ENCODE measurements at places on chromosomes 2 and 18.

GRCh38 chr2:43251171-43251731, 24.8 kb upstream of the ZFP36L2 start:
- DNase-seq = no peak

- no peak for DNase-seq
Measured at GRCh38 chr2:122236152-122236874, 480.9 kb downstream of the TSN start.

DNA sequence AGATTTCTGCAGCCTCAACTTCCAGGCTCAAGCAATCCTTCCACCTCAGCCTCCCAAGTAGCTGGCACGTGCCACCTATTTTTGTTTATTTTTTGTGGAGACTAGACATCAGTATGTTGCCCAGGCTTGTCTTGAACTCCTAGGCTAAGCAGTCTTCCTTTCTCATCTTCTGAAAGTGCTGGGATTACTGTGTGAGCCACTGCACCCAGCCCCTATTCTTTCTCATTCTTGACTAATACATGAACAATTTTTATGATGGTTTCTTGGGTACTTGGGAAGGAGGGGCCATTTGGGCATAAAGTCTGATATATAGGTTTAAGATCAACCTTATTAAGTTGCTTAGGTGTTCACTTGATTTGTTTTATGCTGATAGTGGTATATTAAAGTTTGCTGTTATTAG, 26.2 kb downstream of the EPC2 start:
- DNase-seq = no peak

DNA sequence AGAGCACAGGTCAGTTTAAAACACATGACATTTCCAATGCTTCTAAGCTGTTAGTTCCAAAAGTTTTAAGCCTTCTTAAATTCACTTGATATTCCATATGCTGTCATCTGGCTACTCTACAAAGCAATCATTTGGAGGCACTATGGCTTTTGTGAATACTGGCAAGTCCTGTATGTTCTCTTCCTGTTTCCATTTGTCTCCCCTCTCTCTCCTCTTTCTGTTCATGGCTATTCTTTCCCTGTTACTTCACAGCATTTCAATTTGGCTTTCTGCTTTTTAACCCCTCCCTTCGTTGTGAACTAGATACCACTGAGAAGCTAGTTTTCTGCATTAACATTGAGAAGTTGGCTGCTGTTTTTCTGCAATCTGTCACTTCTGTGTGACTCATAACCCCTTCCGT, 1337.2 kb upstream of the CELF4 start:
- DNase-seq = no peak

- DNase-seq = no peak
Measured at GRCh38 chr2:19462256-19462645, 103.8 kb upstream of the OSR1 start.

- DNase-seq = no peak
Measured at GRCh38 chr2:36565712-36566111, 32.3 kb downstream of the FEZ2 start.

- no peak for DNase-seq
Measured at GRCh38 chr2:118339386-118339785, 251.1 kb downstream of the INSIG2 start.

DNA sequence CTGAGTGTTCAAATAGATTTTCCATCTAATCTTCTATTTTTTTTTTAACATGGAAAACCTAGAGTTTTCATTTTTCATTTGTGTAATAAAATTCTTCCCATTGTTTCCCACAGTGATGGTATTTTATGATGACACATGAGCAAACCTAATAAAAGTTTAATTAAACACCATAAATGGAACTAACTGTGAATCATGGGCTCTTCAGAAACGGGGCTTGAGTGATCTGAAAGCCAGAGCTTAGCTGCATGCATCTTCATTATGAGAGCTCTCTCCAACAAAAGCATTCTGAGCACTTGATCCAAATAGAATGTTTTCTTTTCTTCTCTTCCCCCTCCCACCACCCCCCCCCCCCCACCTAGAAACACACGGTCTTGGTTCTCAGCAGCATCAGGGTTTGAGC, 82.1 kb upstream of the REV1 start:
- DNase-seq = no peak

GRCh38 chr2:80525152-80525551, 220.6 kb upstream of the LRRTM1 start:
- DNase-seq = no peak

DNA sequence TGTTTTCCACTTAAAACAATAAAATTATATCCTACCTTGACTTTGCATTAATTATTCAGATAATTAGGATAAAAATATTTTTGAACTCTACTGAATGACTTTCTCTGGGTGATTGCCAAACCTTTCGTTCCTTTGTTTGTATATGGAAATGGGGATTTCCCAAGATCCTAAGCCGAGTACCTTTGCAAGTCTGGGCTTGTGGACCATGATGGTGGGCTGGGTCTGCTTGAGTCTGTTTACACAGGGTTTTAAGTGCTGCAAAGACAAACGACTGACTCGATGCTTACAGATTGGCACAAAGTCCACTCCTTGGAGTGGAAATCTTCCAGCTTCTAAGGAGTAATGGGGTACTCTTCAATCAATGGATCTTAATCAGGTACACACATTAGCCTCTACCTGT, 659.5 kb downstream of the TSN start:
- no peak for DNase-seq

- no peak for DNase-seq
Measured at GRCh38 chr18:66655407-66655806, 51.5 kb upstream of the CDH19 start.

- no peak for DNase-seq
Measured at GRCh38 chr18:3499501-3499900, 49.5 kb downstream of the TGIF1 start.

DNA sequence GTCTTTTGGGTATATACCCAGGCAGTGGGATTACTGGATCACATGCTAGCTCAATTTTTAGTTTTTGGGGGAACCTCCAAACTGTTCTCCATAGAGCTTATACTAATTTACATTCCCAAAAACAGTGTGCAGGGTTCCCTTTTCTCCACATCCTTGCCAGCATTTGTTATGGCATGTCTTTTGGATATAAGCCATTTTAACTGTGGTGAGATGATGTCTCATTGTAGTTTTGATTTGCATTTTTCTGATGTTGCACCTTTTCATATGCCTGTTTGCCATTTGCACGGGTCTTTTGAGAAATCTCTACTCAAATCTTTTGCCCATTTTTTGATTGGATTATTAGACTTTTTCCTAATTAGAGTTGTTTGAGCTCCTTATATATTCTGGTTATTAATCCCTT, 8.0 kb downstream of the FASTKD1 start:
- DNase-seq = no peak

DNA sequence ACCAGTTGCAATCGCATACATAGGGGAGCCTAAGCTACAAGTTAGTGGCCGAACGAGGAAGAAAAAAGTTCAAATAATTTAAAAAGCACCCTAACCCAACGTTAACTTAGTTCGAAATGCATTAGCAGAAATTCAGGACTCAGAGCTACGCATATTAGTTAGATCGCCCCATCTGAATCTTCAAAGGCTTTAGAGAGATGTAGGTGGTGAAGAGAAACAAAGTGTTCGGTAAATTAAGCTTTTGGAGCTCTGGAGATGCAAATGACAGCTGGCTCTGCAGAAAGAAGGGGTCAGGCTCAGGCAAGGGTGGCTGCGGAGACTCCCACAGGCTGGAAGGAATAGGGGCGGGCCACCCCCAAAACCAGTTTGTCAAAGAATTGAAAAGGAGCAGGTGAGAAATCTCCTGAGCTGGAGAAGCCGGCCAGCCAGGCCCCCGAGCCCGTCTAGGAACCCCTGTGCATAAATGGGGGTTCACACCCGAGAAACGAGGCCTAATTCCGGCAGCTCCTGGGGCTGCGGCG, 621 bp downstream of the TXNL1 start:
- DNase-seq = no peak

DNA sequence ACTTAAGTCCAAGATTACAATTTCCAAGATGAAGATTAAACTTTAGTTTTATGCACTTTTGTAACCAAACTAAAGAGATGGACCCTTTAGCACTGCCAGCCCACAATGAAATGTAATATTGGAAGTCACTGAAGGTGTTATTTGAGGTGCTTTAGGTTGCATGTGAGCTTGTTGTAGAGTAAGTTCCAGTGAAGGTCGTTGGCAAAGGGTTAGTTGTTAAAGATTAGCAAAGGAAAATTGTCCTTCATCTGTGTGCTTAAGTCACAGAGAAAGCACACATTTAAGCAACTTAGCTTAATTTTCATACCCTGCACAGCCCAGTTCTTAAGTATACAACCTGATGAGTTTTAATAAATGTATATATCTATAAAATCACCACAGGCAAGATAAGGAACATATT, 46.7 kb downstream of the MGAT5 start:
- no peak for DNase-seq

DNA sequence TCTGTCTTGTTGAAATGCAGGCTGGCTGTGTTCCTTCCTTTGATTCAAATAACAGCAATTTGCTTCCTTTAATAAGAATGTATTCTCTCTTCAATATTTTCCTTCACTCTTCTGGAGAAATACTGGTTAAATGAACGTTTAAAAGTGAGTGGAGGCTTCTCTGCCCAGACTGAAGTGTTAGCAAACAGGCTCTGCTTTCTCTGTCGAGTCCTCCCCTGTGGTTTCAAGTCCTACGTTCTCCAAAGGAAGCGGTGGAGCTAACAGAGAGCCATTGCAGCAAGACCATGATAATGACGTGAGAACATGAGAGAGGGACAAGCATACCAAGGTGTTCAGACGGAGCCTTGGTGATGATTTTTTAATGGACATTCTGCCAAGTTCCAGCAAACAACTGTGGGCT, 26.2 kb upstream of the PID1 start:
- no peak for DNase-seq

DNA sequence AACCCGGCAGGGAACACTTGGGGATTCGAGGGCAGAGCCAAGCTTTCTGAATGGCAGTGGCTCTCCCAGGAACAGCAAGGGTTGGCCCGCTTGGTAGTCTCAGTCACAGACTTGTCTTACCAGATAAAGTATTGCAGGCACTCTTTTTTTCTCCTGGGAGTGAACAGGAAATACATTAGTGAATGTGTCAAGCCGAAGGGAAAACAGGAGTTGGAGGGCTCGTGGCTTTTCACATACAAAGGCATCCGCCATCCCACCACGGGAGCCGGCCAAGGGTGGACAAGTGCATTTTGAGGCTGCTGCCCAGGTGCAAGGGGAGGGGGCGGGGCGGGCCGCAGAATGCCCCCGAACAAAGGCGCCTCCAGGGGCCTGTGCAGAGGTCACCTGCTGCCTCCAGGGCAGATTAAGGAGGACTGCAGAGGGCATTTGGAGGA, 163.3 kb upstream of the SIX3 start:
- DNase-seq = no peak

DNA sequence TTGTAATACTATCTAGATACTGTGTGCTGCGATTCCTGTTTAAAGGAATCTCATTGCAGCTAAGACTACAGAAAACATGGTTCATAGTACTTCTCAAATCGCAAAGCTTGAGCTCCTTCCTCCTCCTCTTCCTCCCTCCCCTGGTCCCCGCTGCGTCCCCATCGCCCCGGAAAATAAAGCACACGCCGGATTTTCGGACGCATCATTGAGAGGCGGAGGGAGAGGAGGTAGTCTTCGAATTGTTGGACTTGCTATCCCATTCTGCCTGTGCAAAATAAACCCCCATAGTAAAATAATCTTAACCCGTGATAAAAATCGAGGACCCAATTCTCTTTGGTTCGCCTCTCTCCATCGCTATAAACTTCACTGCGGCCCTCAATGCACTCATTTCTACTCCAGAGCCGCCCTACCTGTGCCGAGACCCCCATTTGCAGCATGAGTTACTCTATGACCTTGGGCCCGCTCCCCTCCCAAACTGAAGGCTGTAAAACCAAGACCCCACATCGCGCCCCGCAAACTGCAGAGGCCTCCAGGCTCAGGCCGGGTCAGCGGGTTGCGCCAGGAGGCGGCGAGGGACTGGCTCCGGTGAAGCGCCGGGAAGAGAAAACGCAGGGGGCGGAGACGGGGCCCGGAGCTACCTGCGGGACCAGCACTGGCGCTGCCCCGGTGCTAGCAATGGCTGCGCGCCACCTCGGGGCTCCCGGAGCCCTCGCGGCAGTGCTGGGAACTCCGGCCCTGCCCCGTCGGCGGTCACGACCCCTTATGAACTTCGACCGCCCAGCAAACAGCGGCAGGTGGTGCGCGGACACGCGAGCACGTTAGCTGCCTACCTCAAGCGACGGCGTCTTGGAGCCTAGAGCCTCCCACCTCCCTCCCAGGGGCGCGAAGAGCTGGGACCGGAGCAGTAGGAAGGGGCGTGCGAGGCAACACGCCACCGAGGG, 649 bp downstream of the ESCO1 start:
- no peak for DNase-seq

DNA sequence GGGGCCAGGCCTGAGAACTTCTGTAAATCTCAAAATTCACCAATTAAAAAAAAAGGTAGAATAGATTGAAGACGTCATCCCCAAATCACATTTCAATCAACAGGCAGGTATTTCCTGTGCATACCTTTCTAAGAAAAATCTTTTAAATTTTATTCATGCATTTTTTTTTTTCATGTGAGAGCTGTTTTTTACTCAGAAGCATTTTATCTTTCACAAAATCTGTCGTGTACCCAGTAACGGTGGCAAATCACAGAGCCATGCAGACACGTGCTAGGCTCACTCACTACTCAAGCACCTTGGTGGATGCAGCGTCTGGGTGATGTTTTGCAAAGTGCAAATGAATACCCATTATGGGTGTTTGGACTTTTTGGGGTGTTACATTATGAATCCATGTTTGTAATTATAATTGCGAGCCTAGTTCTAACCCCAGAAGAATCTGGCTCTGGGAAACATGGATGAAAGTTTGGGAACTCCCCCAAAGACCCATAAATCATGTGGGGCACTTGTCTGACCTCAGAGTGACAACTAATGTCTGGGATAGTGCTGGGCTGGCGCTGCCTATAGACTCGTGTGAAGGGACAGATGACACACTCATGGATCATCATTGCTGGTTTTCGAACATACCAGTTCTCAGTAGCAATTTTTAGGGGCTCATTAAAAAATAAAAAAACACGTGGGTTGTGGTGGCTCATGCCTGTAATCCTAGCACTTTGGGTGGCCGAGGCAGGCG, 335.2 kb downstream of the LPIN1 start:
- no peak for DNase-seq

DNA sequence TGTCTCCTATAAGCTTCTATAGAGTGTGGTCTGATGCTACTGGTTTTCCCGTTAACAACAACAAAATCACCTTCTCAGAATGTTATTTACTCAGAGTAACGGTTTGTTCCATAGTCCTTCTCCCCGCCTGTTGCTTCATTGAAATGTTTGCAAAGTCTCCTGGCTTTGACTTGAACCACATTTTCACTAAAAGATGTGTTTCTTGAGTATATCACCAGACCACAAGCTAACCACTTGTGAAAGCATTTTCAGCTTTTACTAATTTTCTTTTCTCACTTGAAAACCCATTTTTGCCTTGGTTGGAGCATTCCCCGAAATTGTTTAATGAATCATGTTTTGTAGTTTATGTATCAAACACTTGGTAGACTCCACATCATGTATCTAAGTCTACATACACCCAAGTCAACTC, 121.2 kb downstream of the DPP4 start:
- DNase-seq = no peak

GRCh38 chr2:16407358-16407757, 258.3 kb downstream of the CYRIA start:
- no peak for DNase-seq
